ENCODE measurements at places on chromosomes 12 and 14.

- DNase-seq = peak; percentile 91
Observed at GRCh38 chr12:3150931-3151835, 74.0 kb downstream of the TSPAN9 start.

- DNase-seq = no peak
Observed at GRCh38 chr12:28460420-28461130, 270.3 kb downstream of the CCDC91 start.

DNA sequence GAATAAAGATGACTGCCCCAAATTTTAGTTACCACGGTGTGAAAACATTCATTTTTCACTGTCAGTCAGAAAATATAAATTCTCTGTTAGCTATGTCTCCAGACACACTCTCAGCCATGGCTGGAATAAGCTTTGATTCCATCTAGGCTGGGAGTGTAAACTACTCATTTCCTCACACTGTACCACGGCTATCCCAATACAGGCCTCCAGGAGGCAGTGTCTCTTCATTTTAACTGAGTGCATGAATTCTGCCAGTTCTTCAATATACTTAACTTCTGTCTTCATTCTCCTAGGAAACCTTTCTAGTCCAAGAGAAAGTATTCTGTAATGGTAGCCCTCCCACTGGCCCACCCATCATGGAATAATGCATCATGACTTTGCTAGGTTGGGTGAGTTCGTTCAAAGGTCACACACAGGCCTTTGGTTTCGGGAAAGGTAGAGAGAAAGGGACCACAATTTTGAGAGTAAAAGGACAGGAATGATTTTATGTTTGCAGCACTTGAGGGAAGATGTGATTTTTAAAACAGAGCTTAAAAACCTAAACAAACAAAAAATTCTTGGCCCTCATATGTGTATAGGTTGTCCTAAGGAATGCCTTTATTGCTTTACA, 381.1 kb downstream of the SEC23A start:
- peak; percentile 76 for DNase-seq

DNA sequence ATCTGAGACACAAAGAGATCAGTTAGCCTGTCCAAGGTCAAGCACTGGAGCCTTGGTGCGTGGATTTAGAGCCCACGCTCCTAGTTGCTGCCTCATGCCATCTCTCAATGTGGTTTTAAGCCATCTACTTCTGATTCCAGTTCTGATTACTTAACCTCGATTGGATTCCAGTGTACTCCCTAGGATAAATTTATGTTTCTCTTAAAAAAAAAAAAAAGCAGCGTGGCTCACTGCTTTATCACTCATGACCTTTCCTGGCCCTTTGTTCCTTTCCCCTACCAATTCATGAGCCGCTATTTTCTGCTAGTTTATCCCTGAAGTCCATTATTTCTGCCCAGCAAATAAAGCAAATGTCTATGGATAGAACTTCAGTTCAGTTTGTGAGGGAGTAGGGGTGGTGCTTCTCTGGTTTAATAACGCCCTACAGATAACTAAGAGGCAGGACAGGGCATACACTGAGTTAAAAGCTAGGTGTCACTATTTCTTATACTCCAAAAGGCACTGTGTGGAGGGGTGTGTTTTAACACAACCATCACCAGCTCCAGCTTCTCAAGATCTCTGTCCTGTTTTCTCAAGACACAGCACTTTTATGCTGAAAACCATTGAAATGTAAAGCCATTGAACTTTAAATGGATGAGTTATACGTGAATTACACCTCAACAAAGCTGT, 9.8 kb upstream of the PARP11 start:
- no peak for DNase-seq

- no peak for DNase-seq
Observed at GRCh38 chr12:24952389-24952788, 3.5 kb upstream of the BCAT1 start.

GRCh38 chr14:95318399-95319311, 1.1 kb downstream of the CLMN start:
- no peak for DNase-seq

Measured in islet precursor cell (in vitro differentiated cells).